ENCODE measurements at places on chromosomes 1 and 21. TPM values are rescaled to one million over a fixed set of nuclear protein-coding genes. Genes with fewer than 3 reads are reported as not detected.

The RIPK4 gene
- total RNA-seq = 8.8 TPM

DNA sequence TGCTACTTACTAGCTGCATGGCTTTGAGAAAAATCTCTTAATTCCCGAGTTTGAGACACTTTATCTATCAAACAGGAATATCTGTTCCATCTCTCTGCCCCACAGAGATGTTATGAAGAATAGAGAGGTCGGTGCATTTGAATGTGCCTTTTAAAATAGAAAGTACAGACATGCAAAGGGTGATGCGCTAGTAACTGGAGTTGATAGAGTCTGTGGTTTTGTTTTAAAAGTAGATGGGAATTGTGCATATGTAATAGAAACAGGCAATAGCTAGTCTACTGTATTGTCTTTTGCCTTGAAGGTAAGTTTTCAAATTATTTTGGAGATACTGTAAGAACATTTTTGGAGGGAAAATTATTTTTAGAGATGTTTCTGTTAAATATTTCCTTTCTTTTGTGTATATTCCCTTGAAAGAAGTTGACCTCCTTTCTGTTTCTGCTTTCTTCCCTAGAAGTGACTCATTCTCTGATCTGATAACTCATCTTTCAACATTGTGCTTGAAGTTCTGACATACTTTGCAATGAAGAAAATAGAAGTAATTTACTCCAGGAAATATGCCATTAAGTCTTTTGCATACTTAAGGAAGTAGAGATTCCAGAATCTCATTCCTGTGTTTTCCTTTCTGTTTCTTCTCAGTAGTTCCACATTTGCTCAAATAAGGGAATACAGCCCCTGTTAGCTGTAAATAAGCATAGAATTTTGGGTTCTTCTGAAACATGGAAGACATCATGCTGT, 151.6 kb downstream of the SDCCAG8 start:
- DNase-seq = no peak

DNA sequence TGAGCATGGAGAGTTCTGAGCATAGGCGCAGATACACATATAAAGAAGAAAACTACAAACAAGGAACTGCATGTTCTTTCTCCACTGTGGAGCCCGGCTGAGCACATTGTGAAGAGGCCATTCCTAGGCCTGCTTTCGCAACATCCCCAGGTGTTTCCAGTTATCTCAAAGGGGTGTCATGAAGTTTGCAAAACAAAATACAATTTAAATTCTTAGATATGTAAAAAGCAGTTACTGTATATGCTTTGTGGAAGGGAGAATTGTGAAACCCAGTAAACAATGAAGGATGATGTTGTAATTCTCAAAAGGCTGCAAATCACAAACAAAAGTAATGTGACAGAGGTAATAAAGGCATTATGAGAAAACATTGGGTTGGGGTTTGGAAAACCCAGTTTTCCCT, 98.6 kb upstream of the ZNF644 start:
- no peak for DNase-seq

- DNase-seq = no peak
Measured at GRCh38 chr1:76595024-76595423, 272.3 kb upstream of the ST6GALNAC5 start.

- no peak for DNase-seq
Measured at GRCh38 chr1:162502928-162503327, 5.3 kb downstream of the UHMK1 start.

Measured in urinary bladder (tissue), 4 donors.